ENCODE measurements at places on chromosomes 6 and 20.

DNA sequence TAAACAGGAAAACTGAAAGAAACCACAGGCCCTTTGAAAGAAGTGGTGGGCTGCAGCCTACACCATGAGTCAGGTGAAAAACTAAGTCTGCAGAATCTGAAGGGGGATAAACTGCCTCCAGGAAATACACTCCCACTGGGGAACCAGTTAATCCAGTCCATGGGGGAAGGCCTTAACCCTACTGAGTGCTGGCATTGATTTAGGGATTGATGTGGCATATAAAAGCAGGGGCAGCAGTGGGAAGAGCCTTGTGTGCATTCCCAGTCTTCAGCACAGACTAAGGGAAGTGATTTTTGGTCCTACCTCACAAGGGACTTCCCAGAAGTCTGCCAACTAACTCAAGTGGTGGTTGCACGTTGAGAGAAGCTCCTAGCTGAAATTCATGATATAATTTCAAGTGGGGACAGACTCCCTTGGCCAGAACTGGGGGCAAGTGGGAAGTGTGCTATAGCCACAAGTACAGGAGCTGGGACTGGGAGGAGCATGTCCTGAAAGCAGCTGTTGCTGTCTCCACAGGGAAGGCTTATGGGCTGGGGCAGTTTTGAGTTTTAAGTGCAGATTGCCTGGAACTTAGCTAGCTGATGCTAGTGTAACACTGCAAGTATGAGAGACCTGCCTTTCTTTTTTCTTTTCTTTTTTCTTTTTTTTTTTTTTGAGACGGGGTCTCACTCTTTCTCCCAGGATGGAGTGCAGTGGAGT, 31.2 kb downstream of the CITED2 start:
- ATAC-seq: no peak

DNA sequence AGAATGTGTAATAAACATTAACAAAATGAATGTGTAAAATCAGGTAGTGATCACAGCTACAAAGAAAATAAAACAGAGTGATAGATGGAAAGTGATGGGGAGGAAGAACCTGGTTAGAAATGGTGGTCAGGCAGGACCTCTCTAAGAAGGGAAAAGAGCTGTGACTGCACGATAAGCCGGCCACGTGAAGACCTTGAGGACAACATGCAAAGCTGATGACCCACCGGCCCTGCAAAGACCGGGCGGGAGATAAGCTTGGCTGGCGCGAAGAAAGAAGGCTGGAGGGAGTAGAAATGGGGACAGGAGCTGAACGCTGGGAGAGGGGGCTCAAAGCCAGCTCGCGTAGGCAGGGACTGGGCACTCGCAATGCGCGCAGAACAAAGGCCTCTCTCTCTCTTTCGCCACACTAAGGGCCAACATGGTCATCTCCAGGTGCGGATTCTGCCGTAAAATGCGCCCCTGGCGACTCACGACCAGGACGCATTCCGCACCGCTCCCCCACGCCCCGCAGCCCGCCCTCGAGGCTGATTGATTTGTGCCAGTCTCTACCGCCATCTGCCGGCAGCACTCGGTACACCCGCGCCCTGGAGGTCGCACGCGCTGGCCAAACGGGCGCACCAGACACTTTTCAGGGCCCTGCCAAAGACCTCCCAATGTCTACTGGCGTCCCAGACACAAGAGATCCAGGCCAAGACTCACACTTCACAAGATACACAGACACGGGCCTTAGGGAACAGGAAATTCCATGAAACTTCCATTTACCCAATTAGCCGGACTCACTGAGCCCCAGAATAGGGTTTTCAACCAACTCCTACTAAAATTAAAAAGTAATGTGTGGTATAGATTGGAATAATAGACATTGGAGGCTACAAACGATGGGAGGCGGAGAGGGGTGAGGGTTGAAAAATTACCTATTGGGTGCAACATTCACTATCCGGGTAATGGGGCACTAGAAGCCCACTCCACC, 9.4 kb downstream of the DEFB132 start:
- ATAC-seq: peak; percentile 93

DNA sequence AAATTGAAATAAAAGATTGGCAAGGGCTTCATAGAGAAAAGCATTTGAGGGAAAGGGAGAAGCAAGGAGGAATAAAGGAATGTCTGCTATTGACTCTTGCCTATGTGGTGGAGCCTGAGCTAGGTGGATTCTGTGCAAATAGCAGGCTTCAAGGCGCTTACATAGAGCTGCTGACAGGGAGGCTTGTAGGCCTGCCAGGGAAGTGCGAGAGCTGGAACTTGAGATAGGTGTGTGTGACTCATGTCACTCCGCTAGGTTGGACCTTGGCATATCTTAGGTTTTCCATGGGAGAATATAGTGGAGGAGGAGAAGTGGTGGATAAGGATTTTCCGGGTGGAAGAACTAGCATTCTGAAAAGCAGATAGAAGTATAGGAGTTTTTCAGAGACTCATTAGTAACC, 14.0 kb downstream of the SNRNP48 start:
- no peak for ATAC-seq

GRCh38 chr20:43942667-43943285, 28.1 kb downstream of the TOX2 start:
- ATAC-seq: peak; percentile 58

DNA sequence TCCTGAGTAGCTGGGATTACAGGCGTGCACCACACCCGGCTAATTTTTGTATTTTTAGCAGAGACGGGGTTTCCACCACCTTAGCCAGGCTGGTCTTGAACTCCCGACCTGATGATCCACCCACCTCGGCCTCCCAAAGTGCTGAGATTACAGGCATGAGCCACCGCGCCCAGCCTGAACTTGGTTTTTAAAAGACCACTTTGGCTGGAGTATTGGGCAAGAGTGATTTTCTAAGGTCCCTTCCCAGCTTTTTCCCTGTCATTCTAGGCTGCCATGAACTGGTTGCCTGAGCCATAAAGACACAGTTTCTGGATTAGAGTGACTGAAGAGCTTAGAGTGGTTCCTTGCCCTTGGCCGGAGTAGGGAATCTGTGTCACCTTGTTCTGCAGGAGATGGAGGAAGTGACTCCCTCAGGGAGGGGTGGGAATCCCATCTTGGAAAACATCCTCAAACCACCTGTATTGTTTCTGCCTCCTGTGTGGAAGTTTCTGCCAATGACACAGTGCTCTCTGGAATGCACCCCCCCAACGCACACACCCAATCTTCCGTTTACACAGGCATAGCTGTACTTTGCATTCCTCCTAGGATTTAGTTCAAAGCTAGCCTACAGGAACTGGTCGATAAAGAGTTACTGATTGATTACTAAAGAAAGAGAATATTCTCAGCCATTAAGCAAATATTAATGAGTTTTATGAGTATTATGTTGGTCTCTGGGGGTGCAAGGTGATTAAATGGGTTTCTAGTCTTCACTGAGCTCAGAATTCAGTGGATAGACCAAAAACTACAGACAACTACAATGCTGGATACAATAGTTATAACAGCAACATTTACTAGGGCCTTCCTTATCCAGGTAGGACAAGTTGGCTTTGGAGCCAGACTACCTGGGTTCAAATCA, 18.2 kb downstream of the BCL2L1 start:
- ATAC-seq: no peak

- ATAC-seq: no peak
Observed at GRCh38 chr6:105985098-105985815, 100.9 kb upstream of the PRDM1 start.

- ATAC-seq: no peak
Observed at GRCh38 chr6:20572940-20573339, 38.7 kb downstream of the CDKAL1 start.

DNA sequence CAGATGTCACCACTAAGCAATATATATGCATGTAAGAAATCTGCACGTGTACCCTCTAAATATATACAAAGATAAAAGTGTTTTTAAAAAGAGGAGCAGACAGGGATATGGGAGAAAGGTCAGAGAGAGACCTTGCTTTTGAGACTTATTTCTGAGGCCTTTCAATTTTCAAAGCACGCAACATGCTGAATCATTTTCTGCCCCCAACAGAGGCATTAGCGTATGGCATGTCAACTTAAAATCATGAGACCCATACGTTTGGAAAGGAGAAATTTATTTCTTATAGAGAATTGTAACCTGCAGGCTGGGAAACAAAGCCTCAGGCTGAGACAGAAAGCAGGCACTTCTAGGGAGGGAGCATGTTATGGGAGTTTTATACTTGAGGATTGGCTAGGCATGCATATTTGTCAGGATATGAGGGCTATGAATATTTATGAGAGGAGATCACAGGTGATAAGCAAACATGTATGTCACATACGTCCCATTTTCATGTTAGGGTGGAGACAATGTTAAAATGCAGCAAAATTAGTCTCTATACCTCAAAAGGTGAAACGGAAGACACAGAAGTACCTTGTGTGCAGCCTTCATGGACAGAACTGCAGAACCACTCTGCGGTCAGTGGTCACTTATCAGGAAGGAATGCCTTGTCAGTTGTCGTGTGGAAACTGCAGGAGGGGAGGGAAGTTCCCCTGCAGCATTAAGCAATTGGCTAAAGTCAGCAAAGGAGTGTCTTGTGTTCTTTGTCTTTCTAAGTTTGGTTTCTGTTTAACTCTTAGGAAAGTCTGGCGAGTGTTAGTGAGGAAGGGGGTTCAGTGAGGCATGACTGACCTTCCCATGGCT, 6.3 kb upstream of the GABRR2 start:
- ATAC-seq: no peak

- ATAC-seq: peak; percentile 68
Observed at GRCh38 chr6:37517411-37517812, 17.7 kb upstream of the CCDC167 start.

- ATAC-seq: no peak
Observed at GRCh38 chr6:37315157-37315515, 38.6 kb upstream of the RNF8 start.

Data from activated CD4-positive, CD25-positive, alpha-beta regulatory T cell treated with anti-CD3 and anti-CD28 coated beads, Interleukin-2, amount 50 U/mL, for 24 hours (primary cell).